Hypothalamus (tissue), 51 donors: ENCODE measurements at places on chromosomes 12 and 14.

GRCh38 chr12:109053382-109054123 is 1.2 kb downstream of the USP30 start:
- no peak for DNase-seq

- DNase-seq, result no peak
Measured at GRCh38 chr12:27367078-27367477, 34.4 kb downstream of the BMAL2 start.

DNA sequence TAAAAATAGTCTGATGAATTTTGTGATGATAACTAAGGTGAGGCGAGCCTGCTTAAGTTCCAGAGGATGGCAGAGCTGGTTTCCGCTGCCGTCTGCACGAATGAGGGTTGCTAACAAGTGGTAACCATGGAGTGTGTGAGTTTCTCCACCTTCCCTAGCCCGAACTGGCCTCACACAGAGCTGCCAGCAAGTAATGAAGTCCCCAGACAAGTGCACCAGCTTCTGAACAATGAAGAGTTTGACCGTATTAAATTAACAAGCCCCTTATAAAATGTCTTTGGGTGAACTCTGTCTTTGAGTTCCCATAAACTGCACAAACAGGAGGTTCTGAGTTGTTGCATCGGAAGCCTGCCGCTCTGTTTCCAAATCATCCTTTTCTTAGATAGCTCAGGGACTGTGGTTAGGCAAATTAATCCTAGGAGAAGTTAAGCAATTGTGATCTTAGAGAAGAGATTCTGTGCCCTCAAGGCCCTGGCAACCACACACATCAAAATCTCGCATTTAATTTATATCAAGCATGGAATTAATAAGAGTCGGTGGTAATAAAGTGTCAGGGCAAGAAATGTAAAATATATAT is 274.1 kb upstream of the DAAM1 start:
- DNase-seq, result no peak

GRCh38 chr14:105532735-105533141 is 6.4 kb downstream of the TMEM121 start:
- DNase-seq, result no peak

- no peak for DNase-seq
Measured at GRCh38 chr12:102483466-102483865, 3.1 kb upstream of the IGF1 start.

DNA sequence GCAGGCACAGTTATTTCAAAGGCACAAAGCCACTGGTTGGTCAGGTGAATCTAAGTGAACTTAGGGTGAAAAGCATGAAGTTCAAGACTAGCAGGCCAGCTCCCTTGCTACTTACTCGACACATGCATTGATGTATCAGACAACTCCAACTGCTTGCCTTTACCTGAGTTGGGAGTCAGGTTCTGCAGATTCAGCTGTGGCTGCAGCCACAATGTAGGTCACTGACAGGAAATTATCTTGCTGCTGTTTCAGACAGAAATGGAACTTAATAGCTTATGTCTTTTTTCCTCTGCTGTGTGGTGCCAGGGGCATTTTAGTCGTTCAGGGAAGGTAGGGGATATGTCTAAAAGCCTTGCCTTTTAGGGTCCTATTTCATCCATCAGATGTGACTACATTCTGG is 125.6 kb upstream of the RPH3A start:
- DNase-seq, result no peak

DNA sequence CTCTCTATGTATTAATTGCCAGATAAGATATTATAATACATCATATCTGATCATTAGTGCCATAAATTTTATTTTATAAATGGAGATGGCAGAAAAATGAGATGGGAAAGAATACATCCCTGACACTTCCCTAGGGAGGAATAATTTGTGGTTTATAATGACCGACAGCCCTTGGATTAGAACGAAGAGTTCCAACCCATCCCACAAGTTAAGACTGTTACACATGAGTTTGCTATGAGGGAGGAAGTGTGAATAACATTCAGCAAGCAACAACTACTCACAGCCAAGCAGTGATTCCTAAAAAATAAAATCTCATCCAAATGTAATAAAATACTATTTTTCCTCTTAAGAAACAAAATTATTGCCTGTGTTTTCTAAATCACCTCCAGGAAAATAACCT is 299.0 kb downstream of the CCDC91 start:
- no peak for DNase-seq

- no peak for DNase-seq
Measured at GRCh38 chr14:93861836-93862235, 65.3 kb upstream of the FAM181A start.

- no peak for DNase-seq
Measured at GRCh38 chr14:26527095-26527494, 70.7 kb downstream of the NOVA1 start.

DNA sequence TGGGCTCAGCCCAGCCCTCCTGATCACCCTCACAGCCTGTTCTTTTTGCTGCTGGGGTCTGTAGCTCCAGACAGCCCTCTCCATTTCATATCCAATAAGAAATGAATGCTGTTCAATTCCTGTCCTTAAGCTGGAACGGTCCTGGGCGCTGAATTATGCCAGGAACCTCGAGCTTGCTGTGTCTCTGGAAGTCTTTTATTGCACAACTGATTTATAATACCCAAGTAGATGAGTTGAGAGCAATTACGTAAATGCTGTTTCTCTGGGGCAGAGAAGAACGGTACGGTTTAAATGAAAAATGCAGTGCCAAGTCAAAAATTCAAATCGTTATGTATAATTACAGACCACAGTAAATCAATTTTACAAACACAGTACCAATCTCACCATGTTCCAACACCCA is 161.0 kb downstream of the SAMD4A start:
- no peak for DNase-seq
